Daoy (cell line): ENCODE measurements at places on chromosomes 3 and 15. TPM values are rescaled to one million over a fixed set of nuclear protein-coding genes. Genes with fewer than 3 reads are reported as not detected.
A peak's percentile ranks its signal among the peaks of the same experiment; 100 is the strongest.

GUCA1C gene
- not detected in 2 replicates for total RNA-seq

UNC13C gene
- 0.09 and 0.11 TPM in 2 replicates for total RNA-seq

MYL3 gene
- total RNA-seq: not detected in 2 replicates

DNA sequence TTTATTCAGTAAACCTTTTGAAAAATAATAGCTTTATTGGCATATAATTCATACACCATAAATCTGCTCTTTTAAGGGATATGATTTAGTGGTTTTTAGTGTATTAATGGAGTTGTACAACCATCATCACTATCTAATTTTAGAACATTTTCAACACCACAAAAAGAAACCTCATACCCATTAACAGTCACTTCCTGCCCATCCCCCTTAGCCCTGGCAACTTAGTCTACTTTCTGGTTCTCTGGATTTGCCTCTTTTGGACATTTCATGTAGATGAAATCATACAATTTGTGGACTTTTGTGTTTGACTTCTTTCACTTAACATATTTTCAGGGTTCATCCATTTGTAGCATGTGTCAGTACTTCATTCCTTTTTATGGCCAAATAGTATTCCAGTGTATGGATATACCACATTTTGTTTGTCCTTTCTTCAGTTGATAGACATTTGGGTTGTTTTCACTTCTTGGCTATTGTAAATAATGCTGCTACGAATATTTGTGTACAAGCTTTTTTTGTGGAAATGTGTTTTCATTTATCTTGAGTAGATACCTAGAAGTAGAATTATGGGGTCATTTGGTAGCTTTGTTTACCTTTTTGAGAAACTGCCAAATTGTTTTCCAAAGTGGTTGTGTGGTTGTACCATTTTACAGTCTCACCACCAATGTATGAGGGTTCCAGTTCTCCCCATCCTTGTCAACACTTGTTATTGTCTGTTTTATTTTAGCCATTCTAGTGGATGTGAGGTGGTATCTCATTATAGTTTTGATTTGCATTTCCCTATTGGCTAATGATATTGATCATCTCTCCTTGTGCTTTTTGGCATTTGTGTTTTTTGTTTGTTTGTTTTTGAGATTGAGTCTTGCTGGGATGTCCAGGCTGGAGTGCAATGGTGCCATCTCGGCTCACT, 45.8 kb downstream of the SMAD3 start:
- DNase-seq: no peak

GRCh38 chr15:66912001-66912400, 153.4 kb upstream of the SMAD3 start:
- DNase-seq: no peak

DNA sequence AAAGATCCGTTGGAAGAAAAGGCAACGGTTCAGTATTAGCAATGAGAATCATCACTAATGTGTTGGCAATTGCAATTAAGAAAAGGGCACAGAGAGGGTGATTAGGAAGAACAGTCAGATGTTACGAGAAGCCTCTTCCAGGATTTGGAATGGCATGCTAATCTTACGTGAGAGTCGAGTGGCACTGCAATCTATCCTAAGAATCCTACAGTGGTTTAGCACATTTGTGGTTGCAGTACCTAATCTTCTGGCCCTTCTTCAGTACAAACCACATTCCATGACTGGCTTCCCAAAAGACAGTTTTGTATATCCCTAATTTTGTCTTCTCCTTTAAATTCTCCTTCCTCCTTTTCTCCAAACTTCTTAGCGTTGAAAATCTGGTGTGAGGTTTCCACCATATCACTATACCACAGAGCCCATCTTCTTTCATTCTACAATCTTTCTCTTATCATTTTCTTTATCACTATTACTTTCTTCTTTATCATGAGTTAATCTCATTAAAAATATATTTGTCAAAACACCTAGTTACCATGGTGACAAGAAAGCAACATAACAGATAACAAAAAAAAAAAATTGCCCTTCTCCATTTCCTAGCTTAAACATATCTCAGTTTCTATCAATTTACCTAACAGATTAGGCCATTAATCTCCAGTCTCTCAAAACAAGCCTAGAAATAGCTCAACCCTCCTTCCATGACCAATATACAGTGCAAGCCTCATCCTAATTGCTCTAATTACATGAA, 60.1 kb downstream of the IGSF11 start:
- DNase-seq: no peak

DNA sequence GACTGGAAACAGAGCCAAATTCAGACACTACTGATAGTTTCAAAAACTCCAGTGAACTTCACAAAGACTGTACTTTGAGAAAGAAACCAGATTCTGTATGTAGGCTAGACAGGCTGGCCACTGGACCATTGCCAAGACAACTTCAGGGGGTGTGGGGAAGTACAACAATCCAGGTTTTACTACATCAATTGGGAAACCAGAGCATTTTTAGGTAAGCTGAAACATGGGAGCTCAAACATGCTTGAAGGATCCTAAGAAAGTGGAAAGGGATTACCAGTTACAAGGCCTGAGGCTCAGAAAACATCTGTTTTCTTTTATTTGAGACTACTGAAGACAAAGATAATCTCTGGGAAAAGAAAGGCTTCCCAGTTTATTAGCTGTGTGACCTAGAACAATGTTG, 26.9 kb upstream of the ZNF280D start:
- peak; percentile 33 for DNase-seq

DNA sequence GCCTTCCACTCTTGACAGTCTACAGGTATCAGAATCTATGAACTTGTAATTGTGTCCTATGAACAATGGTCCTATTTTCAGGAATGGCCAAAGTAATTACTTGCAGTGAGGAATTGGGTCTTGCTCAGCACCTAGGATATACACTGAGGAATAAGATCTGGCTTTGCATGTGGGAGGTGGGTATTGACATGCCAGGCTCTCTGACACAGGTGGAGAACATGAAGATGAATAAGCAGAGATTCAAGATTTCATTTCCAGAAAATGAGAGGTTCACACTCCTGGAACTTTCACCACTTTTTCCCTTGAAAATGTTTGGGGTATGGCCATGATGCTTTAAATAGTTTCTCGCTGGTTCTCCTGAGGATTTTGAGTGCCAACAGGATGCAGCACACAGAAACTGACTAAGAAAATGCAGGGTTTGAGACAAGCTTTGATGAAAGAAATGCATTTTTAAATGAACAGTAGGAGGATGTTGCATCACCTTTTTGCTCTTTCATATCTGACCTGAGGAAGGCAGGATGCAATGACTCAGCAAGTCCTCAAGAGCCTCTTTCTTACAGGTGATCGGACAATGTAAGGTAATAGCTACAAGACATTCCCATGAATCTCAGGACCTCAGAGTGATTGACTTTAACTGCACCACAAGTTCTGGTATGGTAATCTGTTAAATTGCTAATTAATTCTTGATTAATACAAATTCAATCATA, 3.7 kb downstream of the HRG start:
- no peak for DNase-seq

GRCh38 chr15:66862940-66863335, 160.9 kb downstream of the SMAD6 start:
- peak; percentile 86 for DNase-seq

- DNase-seq: no peak
These were observed 13.3 kb upstream of the CD47 start for GRCh38 chr3:108103886-108104797.

- DNase-seq: no peak
These were observed 273.3 kb downstream of the RPLP1 start for GRCh38 chr15:69725957-69726356.

- peak; percentile 35 for DNase-seq
These were observed 24.8 kb upstream of the RHO start for GRCh38 chr3:129503471-129504291.
